ENCODE measurements at places on chromosomes 3 and 15. TPM values are rescaled to one million over a fixed set of nuclear protein-coding genes. Genes with fewer than 3 reads are reported as not detected.

DNA sequence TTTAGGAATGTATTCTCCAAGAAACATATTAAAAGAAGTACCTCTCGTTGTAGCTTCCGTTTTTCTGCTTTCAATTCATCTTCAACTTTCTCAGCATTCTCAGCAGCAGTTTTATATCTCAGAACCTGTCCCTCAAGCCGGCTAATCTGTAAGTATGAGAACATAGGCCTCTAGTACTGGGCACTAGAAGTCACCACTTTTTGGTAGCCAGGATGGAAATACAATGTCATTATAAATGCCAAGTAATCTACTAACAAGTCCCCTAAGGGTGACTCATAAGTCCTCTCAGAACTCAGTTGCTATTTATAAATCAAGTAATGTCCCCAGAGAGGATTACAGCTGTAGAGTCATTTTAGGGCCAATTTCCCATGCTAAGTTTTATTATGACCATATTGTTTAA lies 61.1 kb downstream of the MLH1 start:
- H3K4me1 ChIP-seq: peaks cover 7% of the 10 kb centered on the region
- no peaks in the 10 kb centered on the region for H3K27me3 ChIP-seq

GRCh38 chr3:16884748-16885592 lies at the start of gene PLCL2:
TSS of gene PLCL2 (plus strand) at chr3:16884955. CDS start at chr3:16885040, 85 bp downstream.
- H3K4me3 ChIP-seq: peak within 1 kb of the TSS; percentile 82
- H3K4me1 ChIP-seq: peaks cover 47% of the 10 kb centered on the region
- H3K36me3 ChIP-seq: no peaks in the 10 kb centered on the region
- no peaks in the 10 kb centered on the region for H3K27me3 ChIP-seq
- peak within 1 kb of the TSS; percentile 97 for H3K27ac ChIP-seq

GRCh38 chr3:119880966-119881365 lies 99.1 kb downstream of the NR1I2 start:
- no peaks in the 10 kb centered on the region for H3K27me3 ChIP-seq
- H3K36me3 ChIP-seq: no peaks in the 10 kb centered on the region
- no peak overlapping the region for H3K4me3 ChIP-seq
- H3K27ac ChIP-seq: no peak overlapping the region

- H3K4me1 ChIP-seq: no peaks in the 10 kb centered on the region
- no peak overlapping the region for H3K4me3 ChIP-seq
Observed at GRCh38 chr3:130826516-130827182, 67.2 kb upstream of the ATP2C1 start.

- H3K27ac ChIP-seq: no peak overlapping the region
- H3K27me3 ChIP-seq: no peaks in the 10 kb centered on the region
- no peaks in the 10 kb centered on the region for H3K36me3 ChIP-seq
- DNase-seq: no peak
Observed at GRCh38 chr15:82231842-82232241, 30.7 kb downstream of the EFL1 start.

DNA sequence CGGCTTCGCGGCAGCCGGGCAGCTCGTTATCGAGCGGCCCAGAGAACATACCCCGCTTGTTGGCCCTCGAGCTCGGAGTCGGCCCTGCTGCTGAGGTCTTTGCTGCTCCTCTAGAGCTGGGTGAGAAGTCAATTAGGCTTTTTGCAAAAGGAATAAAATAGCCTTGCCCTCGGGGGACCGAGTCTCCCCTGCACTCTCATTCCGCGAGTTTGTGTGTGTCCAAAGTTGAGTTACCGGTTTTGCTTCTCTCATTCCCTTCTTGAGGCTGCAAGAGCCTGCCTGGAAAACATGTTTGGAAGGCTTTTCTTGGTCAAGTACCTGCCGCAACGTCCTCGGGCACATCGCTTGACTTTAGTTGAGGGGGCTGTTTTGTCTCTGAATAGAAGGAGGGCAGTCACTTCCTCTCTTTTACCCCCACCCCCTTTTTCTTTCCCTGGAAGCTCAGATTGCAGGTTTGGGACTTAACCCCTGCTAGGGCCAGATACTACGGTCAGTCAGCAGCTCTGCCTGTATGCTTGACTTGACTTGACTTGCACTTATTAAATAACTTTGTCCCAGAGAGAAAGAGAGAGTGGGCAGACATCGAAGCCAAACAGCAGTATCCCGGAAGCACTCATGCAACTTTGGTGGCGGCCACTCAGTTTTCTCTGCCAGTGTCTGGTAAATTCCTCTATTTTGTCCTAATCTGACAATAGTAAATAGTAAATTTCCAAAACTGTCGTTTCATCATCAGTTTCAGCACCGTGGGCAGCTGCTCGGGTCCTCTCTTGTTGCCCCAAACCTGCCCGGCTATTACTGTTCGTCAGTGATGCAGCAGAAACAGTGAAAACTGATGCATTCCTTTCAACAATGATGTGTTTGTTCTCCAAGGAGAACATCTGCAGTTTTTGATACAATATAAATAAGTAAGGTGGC lies 609 bp downstream of the RNF13 start:
- no peaks in the 10 kb centered on the region for H3K27me3 ChIP-seq
- no peaks in the 10 kb centered on the region for H3K36me3 ChIP-seq
- H3K4me3 ChIP-seq: peak overlapping the region; percentile 73
- peak overlapping the region; percentile 98 for H3K27ac ChIP-seq

RASGRF1 gene
- 24.0 TPM for total RNA-seq
